Right renal cortex interstitium (tissue), 3 donors: ENCODE measurements at places on chromosomes 2 and 18. TPM values are rescaled to one million over a fixed set of nuclear protein-coding genes. Genes with fewer than 3 reads are reported as not detected.

COLEC11 gene
- polyA plus RNA-seq: 1.5 TPM

RIT2 gene
- polyA plus RNA-seq: not detected

IMPACT gene
- 69.3 TPM for polyA plus RNA-seq

CNTNAP5 gene
- not detected for polyA plus RNA-seq

HADHB gene
- polyA plus RNA-seq: 199 TPM

ALKAL2 gene
- 4.4 TPM for polyA plus RNA-seq

LAPTM4A gene
- polyA plus RNA-seq: 504 TPM

PCARE gene
- polyA plus RNA-seq: 0.35 TPM

ALLC gene
- polyA plus RNA-seq: not detected

ALPI gene
- 0.14 TPM for polyA plus RNA-seq

CENPO gene
- polyA plus RNA-seq: 19.9 TPM

PLB1 gene
- 1.2 TPM for polyA plus RNA-seq

CDKL4 gene
- 0.81 TPM for polyA plus RNA-seq

GALNT3 gene
- 14.8 TPM for polyA plus RNA-seq

NPPC gene
- polyA plus RNA-seq: 0.24 TPM

PPP3R1 gene
- 64.7 TPM for polyA plus RNA-seq

CDH19 gene
- polyA plus RNA-seq: 0.23 TPM

ZNF385B gene
- polyA plus RNA-seq: 14.6 TPM

CHN1 gene
- polyA plus RNA-seq: 31.4 TPM

WDR35 gene
- polyA plus RNA-seq: 30.2 TPM

PLGLB1 gene
- 9.2 TPM for polyA plus RNA-seq

POTEJ gene
- 0.06 TPM for polyA plus RNA-seq

AQP12B gene
- polyA plus RNA-seq: 0.74 TPM

SNORC gene
- polyA plus RNA-seq: 0.85 TPM

NAT8 gene
- 27.5 TPM for polyA plus RNA-seq

AFF3 gene
- 22.8 TPM for polyA plus RNA-seq

ACTR3 gene
- 179 TPM for polyA plus RNA-seq

SLC25A12 gene
- 26.4 TPM for polyA plus RNA-seq

ST6GAL2 gene
- polyA plus RNA-seq: 19.2 TPM

CPO gene
- 1.2 TPM for polyA plus RNA-seq

SLC9A4 gene
- 6.1 TPM for polyA plus RNA-seq

DPP10 gene
- polyA plus RNA-seq: 13.9 TPM

SLC9A2 gene
- 7.2 TPM for polyA plus RNA-seq

INHBB gene
- 0.04 TPM for polyA plus RNA-seq

LYPD6B gene
- 35.2 TPM for polyA plus RNA-seq

KCNF1 gene
- 0.78 TPM for polyA plus RNA-seq

RNF152 gene
- 7.2 TPM for polyA plus RNA-seq

DSC2 gene
- 51.2 TPM for polyA plus RNA-seq

SCN7A gene
- 12.7 TPM for polyA plus RNA-seq

SUPT7L gene
- 53.9 TPM for polyA plus RNA-seq

LINC00305 gene
- 3.4 TPM for polyA plus RNA-seq

DNAJC5G gene
- 0.58 TPM for polyA plus RNA-seq

UGT1A5 gene
- polyA plus RNA-seq: not detected

LIMS4 gene
- polyA plus RNA-seq: 1.1 TPM

RMND5A gene
- 63.9 TPM for polyA plus RNA-seq

CRYGC gene
- not detected for polyA plus RNA-seq

CDH7 gene
- 14.5 TPM for polyA plus RNA-seq

RBM44 gene
- 0.50 TPM for polyA plus RNA-seq

CABYR gene
- polyA plus RNA-seq: 8.4 TPM

IL36B gene
- not detected for polyA plus RNA-seq

PLCL1 gene
- 19.4 TPM for polyA plus RNA-seq

ITGB6 gene
- 19.6 TPM for polyA plus RNA-seq

CCDC148 gene
- 8.0 TPM for polyA plus RNA-seq

HRH4 gene
- polyA plus RNA-seq: not detected

RTP5 gene
- not detected for polyA plus RNA-seq

TMEFF2 gene
- polyA plus RNA-seq: 19.9 TPM

DNAH7 gene
- 8.2 TPM for polyA plus RNA-seq

ZSWIM2 gene
- not detected for polyA plus RNA-seq

METTL21A gene
- polyA plus RNA-seq: 33.1 TPM

PCGF1 gene
- polyA plus RNA-seq: 27.6 TPM
